Stimulated activated CD4-positive, alpha-beta T cell treated with anti-CD3 and anti-CD28 coated beads, Interleukin-2, amount 100 ng/mL, for 24 hours (primary cell): ENCODE measurements at places on chromosomes 7 and 10.

DNA sequence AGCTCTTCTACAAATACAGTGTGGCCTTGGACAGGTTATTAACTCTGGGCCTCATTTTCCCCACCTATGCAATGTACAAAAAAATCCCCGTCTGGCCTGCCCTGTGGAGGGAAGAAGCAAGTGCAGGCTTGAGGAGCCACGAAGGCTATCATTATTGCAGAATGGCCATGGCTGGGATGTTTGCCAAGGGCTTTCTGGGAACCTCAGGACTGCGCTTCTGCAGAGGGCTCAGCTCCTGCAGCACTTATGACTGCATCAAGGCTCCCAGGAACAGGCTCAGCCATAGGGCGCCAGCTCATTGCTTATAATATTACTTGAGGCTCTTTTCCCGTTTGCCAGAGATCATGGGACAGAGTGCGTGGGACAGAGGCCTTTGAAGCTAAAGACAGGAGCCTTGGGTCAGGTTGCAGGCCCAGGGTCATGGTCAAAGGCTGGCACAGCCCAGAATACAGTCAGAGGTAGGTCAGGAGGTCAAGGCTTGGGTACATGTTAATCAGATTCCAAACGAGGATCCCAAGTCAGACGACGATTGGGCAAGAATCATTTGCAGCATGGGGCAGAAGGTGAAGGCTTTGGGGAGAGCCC lies 20.6 kb upstream of the C10orf105 start:
- DNase-seq: no peak

GRCh38 chr10:4617589-4617988 lies 208.4 kb upstream of the AKR1E2 start:
- DNase-seq: no peak

DNA sequence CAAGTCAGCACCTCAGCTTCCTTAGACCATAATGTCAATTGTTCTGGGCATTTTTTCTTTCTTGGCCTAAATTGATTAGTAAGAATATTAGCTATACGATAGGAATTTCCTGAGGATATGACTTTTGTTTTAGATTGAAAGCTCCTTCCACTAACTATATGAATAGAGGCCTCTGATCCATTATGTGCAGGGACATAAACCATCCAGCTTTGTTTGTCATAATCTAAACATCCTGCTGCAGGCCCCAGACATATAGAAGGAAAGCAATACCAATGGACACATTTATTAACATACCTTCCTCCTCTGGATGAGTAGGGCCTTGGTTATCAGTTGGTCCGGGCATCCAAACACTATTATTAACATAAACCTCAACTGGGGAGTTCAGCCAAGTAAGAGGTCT lies 4.3 kb upstream of the GIMAP4 start:
- DNase-seq: no peak

GRCh38 chr7:139871820-139872219 lies 42.8 kb downstream of the TBXAS1 start:
- DNase-seq: no peak

DNA sequence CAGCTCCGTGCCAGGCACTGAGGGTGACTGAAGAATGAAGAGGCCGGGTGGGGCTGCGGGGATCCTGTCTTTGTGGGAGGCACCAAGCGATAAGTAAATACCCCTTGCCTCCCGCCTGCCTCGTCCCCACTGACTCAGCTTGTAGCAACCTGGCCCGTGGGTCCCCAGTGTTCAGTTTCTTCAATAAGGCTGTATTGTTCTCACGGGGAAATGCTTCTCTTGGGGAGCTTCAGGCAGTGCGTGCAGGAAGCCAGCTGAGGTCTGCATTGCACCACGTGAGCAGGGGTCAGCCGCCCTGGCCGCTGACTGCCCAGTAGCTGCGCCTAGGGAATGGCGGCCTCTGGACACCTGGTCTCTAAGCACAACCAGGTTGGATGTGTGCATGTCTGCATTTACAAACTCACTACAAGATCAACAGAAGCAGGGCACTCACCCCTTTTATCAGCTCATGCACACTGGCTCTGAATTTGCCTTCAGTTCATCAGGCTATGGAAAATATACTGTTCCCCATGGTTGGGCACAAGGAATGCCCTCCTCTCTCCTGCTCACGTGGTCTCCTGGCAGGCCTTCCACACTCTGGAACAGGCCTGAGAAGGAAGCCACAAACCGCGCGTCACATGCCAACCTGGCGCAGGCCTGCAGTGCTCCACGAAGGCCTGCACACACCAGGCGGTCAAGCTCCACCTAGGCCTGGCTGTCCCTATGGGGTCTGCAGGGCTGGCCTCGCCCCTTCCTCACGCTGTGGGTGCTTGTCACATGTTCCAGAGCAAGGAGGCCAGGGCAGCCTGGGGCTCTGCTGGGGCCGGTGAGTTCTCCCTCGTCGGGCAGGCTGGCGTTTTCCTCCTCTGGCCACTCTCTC lies 135.7 kb upstream of the RNF32 start:
- DNase-seq: no peak

GRCh38 chr10:78802431-78802830 lies 266.3 kb upstream of the ZMIZ1 start:
- DNase-seq: no peak
